RPMI7951 (cell line): ENCODE measurements at places on chromosomes 11 and 22. TPM values are rescaled to one million over a fixed set of nuclear protein-coding genes. Genes with fewer than 3 reads are reported as not detected.

GRCh38 chr22:30402028-30402765, 5.4 kb downstream of the SEC14L2 start:
- DNase-seq, result no peak

GRCh38 chr11:32200136-32200847, 109.4 kb downstream of the RCN1 start:
- no peak for DNase-seq

GRCh38 chr11:332651-333480, 12.2 kb upstream of the IFITM3 start:
- DNase-seq, result no peak

DNA sequence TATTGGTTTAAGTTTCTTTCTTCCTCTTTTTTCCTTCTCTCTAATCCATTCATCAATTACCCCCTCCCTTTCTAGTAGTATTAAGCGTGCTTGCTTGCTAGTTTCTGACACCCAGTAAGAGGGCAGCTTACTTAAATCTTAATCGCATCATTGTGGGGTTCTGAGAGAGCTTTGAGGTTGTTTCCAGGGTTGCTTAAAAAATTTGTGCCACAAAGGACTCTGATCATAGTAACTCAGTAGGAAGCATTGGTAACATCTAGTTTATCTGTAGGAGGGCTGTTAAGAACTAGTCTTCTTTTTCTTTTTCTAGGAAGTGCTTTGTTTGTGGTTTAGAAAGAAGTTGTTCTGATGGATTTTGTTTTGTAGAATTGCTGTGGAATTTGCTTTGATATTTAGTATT, 45.3 kb downstream of the TMEM135 start:
- DNase-seq, result no peak

DNA sequence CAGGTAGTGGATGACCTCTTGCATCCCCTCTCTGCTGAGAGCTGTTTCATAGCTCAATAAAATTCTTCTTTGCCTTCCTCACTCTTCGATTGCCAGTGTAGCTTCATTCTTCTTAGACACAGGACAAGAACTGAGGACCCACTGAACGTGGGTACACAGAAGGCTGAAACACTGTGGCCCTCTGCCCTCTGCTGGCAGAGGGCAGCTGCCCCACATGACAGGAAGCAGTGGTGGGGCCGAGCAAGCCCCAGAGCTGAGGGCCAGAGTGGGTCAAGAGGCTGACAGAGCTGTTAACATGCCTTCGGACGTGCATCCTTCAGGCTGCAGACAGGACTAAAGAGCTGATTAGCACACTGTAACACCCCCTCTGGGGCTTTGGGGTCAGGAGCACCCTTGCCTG, 15.6 kb downstream of the SMC1B start:
- no peak for DNase-seq

DNA sequence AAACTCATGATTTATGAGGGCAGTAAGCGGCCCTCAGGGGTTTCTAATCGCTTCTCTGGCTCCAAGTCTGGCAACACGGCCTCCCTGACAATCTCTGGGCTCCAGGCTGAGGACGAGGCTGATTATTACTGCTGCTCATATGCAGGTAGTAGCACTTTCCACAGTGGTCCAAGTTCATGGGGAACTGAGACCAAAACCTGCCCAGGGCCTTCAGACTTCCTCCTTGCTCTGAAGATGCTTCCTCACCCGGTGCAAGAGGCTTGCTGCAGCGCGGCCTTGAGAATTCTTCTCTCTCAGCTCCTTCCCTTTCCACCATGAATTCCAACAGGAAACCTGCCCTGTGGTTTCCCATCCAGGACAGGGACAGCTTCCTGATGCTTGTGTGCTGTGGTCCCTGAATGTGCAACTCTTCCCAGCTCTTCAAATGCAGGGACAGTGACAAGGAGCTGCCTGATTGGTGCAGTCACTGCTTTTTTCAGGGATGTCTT, 53.9 kb downstream of the GGTLC2 start:
- no peak for DNase-seq

DNA sequence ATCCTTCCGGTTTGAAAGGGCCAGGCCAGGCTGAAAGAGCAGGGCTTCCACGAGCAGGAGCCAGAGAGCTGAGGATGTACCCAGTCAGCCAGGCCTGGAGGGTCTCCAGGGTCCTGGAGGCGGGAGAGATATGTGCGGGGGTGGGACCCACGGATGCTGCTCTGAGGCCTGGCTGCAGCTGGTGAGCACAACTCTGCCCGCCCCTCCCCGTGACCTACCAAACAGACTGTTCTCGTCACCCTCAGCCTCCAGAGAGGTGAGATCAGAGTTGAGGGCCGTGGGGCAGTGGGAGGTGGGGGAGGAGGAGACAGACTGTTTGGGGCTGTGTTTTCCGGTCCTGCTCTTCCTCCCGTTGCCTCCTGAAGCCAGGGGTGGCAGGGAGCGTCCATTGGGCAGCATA, 42.2 kb downstream of the TRIOBP start:
- no peak for DNase-seq

- DNase-seq, result no peak
Observed at GRCh38 chr11:60942219-60942618, 9.8 kb downstream of the SLC15A3 start.

DNA sequence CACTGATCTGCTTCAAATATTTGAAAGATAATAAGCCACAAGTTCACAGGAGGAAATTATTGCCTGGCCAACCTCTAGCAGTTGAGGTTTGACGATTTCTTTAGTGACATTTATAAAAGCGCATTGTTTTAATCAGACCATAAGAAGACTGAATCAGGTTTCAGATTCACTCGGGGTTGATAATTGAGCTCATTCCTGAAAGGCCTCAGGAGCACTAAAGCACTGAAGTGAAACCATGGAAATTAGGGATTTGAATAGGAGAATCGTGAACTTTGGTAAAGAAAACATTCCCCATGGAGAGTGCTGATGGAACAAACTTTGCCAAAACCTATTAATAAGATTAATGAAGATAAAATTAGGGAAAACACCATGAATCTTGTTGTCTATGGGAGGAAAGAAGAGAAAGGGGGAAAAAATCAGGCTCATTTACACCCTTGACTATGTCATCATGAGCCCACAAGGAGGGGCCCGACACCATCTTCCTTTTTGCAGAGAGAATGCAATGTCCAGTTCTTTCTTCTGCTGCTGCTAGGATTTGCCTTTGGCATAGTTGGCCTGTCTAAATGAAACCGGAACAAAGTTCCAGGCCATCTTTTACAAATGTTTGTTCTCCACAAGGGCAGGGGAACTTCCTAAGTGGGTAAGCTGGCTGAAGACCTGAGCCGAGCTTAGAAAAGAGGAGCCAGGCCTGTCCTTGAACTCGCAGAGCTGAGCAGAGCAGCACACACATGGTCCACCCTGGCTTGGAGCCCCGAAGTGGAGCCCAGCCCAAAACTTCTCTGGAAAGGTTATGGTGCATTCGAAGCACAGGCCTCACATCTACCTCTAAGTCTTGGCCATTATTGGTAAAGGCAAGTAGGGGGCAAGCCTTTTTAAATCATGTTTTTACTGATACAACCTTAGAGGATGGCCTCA, 56.1 kb upstream of the EIF3M start:
- DNase-seq, result no peak

The MMP11 gene
- 52.3 and 55.0 TPM in 2 replicates for total RNA-seq
